ENCODE measurements at places on chromosomes 2 and 18. TPM values are rescaled to one million over a fixed set of nuclear protein-coding genes. Genes with fewer than 3 reads are reported as not detected.

- no peak for DNase-seq
These were observed 22.8 kb downstream of the ANO7 start for GRCh38 chr2:241211276-241211675.

- no peak for DNase-seq
These were observed 50.3 kb upstream of the TLK1 start for GRCh38 chr2:171210864-171211431.

SNORC gene
- 0.30 TPM for total RNA-seq

FOXD4L1 gene
- not detected for total RNA-seq
